Stimulated activated CD4-positive, alpha-beta T cell treated with anti-CD3 and anti-CD28 coated beads, Interleukin-1b, Interleukin-23, amount 100 ng/mL, for 1 hour (primary cell): ENCODE measurements at places on chromosomes 1 and 21.

- no peak for DNase-seq
Observed at GRCh38 chr1:115877511-115877910, 36.6 kb upstream of the NHLH2 start.

DNA sequence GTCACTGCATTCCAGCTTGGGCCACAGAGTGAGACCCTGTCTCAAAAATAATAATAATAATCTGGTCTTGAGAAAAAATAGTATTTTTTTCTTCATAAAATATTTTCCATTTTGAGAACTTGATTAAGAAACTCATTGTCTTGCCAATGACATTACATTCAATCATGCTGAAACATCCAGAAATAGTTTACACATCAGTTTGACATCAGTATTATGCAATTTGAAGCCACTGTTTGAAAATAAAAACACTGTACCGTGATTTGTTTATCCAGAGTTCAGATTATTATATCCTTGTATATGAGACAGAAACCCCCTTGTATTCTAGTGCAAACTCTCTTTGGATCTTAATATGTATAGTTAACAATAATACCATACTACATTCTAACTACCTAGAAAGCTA, 6.9 kb downstream of the FMO2 start:
- DNase-seq: no peak

DNA sequence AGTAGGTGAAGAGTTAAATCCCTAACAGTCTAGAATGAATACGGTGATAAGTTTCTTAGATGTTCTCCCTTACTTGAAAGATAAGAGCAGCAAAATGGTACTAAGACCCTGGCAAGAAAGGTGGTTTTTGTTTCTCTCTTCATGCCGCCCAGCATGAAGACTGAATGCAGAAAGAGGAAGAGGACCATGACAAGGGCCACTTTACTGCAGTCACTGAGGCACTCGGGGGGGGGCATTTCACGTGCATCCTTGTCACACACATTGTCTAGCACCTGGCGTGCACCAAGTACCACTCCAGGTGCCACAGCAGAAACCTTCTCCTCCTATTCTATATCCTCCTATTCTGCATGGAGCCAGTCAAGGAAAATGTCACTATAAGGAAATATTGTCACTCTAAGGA, 222.0 kb downstream of the TOMM20 start:
- no peak for DNase-seq

GRCh38 chr1:167871331-167871730, 42.6 kb downstream of the ADCY10 start:
- DNase-seq: no peak

GRCh38 chr1:160797861-160798273, 1.9 kb downstream of the LY9 start:
- DNase-seq: no peak

DNA sequence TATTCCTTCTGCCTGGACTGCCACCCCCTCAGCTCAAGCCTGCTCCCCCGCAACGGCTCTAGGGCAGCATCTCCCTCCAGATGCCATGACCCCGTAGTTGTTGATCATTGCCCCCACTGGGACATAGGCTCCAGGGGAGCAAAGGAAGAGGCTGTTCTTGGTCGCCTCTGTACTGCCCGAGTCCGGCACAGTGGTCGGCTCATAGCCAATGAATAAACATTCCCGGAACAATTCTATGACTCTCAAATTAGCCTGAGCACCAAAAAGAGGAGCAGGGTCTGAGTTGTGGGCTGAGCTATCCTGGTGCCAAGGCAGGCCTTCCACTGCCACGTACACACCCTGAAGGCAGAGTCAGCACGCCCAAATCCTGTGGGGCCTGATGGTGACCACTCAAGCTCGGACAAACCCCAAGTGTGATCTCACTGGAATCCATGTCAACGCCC, 33.1 kb downstream of the CAPZB start:
- no peak for DNase-seq

DNA sequence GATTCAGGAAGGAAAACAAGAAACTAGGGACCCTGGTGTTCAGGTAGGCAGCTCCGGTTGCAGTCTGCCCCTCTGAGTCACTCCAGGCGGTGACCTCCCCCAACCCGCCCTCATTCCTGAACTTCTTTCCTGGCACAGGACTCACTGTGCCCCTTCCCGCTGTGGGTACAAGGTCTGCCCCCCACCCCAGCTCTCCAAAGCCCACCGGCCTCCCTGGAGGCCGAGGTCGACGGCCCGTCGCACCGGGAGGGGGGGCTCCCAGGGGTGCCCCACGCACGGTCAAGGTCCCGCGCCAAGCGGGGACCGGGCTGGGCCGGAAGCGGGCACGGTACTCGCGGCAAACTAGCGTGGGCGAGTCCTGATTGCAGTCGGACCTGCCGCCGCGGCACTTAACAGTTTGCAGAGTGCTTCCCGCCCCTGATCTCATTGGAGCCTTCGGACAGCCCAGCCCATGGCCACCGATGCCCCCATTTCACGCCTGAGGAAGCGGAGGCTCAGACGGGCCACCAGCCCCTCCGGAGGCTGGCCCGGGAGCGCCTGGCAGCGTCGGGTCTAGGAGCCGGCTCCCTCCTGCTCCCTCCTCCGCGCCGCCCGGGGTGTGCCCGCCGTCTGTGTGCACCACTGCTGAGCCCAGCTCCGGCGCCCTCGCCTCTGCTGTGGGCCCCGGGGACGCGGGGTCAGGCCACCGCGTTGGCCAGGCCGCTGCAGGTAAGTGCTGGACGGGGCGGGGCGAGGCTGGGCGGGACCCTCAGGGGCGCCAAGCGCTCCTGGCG, at the start of gene GJB3:
TSS of gene GJB3 (plus strand) at position 144 of the 773 bp plus-strand sequence. CDS start 3,549 bp downstream, outside the sequence.
- no peak for DNase-seq

DNA sequence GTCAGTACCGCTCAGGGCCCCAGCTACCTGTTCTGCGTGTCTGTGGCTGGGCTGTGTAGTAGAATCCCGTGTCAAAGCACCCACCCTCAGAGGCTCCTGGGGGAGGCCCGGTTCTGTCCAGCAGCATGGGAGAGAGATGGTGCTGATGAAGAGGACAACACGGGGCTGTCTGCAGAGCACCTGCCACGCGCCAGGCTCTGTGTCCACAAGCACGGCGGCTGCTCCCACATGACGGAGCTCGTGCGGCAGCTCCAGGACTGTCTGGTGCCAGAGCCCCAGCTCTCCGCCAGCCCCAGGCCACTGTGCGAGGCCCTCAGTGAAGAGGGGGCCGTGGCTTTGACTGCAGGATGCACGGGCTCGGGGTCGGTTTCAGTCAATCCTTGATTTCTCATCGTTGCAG, 42.0 kb upstream of the TSPEAR start:
- no peak for DNase-seq

DNA sequence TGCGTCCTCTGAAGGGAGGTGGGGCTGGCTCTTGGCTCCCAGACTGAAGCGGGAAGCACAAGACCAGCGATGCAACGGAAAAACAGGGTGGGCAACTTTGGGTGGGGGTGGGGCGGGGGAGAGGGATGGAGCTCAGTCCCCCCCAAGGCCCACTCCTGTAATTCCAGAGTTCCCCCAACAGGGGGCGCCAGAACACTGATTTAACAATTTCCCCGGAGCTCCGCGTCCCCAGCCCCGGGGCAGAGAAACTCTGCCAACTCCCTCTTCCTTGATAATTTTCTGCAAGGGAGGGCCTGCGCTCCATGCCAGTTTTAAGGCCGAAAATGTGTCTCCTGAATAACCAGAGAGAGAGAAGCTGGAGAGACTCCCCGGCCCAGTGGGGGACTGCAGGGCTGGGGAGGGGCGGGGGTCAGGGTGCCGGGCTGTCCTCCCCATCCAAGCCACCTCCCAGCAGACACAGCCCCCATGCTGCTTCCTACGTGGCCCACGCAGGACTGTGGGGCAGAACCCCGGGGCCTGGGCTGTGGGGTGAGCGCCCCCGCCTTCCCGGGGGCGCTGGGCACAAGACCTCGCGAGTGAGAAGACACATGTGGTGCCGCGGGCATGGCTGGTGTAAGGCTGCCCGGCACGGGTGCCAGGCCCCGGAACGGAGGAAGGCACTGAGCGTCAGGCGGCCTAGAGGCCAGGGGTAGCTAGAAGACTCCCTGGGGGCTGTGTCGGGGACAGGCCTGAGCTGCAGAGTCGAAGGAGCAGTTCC, 51.4 kb downstream of the KIF21B start:
- peak; percentile 47 for DNase-seq

DNA sequence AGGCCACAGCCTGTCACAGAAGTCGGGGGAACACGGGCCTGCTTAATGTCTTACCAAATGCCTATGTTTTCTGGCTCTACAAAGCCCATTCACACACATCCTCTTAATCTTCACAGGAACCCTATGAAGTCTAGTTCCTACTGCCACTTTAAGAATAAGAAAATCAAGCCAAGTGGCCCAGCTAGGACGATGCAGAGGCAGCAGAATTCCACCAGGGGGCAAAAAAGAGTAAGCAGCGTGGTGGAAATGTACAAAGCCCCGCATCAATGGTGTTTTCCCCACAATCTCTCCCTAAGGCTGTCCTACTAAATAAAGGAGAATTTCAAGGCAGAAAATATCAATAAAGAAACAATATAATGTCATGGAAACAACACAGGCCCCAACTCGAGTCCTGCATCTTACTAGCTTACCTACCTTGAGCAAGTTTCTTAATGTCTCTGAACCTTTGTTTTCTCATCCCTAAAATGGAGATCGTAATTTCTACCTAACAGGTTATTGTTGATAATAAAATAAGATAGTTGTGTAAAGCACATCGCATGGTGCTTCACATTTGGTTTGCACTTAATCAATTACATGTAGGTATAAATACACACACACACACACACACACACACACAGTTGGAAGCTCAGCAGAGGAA, 21.4 kb downstream of the SEC16B start:
- DNase-seq: no peak

DNA sequence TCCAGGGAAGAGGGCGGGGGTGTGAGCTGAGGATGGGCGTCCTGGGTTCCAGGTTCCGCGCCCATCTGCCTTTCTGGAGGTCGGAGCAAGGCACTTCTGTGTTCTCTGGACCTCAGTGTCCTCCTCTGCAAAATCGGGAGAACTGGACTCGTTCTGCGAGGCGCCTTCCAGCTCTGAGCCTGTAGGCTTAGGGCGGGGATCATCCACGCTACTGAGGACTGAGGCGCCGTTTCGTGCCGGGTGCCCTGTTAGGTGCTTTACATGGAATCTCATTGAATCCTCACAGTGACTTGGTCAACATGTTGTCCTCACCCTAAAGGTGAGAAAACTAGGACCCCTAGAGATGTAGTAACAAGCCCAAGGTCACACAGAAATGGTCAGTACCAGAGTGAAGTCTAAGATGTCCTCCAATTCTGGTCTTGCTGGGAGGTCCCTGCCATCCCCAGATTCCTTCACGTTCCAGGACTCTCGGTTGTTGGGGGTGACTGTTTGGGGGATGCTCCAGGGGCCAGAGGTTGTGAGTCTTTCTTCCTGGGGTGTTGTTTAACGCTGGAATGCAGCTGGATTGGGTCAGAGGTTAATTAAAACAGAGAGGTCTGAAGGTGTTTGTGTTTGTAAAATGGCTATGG, 677 bp downstream of the PRKAA2 start:
- no peak for DNase-seq

DNA sequence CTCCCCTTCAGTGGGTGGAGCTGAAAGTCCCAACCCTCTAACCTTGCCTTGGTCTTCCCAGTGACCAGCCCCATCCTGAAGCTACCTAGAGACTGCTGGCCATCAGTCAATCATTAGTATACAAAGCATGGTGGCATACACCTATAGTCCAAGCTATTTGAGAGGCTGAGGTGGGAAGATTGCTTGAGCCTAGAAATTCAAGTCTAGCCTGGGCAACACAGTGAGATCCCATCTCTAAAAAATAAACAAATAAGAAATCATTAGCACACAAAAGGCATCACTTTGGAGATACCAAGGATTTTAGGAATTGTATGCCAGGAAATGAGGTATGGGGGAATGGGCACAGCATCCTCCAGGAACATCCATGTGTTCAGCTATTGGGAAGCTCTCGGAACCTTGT, 4.4 kb upstream of the IFI6 start:
- no peak for DNase-seq

DNA sequence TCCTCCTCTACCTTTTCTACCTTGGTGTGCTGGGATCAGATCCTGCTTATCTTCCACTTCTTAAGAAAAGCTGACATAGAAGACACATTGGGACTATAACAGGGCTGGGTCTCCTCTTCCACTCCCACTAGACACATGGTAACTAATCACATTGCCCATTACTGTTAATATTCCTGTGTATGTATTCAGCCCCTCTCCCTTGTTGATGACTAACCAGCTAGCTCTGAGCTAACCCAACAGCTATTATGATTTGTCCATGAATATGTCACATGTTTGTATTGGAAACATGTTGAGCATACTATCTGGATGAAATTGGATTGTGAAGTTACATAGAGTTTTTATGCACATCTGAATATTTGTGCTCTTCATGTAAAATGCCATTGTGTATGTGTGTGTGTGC, 52.9 kb downstream of the MPZL1 start:
- DNase-seq: no peak

DNA sequence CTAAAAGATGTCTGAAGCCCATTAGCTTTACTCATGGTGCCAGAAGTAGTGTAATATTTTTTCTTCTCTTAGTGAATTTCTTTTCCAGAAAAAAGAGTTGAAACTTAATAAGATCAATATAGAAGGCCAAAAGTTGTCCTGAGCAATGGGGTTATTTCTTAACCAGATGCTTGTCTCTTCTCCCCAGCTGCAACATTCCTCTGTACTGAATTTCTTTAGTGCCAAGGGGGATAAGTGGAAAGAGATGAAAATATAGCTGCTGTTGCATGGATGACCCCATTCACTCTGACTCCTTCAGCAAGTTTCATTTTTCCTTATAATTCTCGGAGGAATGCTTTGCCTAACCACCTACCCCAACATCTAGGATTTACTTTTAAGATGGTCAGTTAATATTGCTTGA, 675.0 kb downstream of the USP25 start:
- DNase-seq: no peak

- no peak for DNase-seq
Observed at GRCh38 chr21:17921579-17922530, 102.7 kb upstream of the C21orf91 start.

- DNase-seq: no peak
Observed at GRCh38 chr1:201404055-201404454, 4.9 kb upstream of the LAD1 start.

GRCh38 chr21:40383951-40384350, 463.0 kb downstream of the DSCAM start:
- DNase-seq: no peak

GRCh38 chr1:218371927-218372672, 27.0 kb downstream of the TGFB2 start:
- no peak for DNase-seq

- DNase-seq: no peak
Observed at GRCh38 chr1:221302810-221303209, 423.6 kb downstream of the HLX start.

- DNase-seq: no peak
Observed at GRCh38 chr1:213136190-213136917, 85.3 kb downstream of the RPS6KC1 start.

GRCh38 chr1:202319381-202320080, 22.2 kb downstream of the UBE2T start:
- DNase-seq: no peak
